Neural cell (in vitro differentiated cells): ENCODE measurements at places on chromosomes 6 and 20. TPM values are rescaled to one million over a fixed set of nuclear protein-coding genes. Genes with fewer than 3 reads are reported as not detected.

The TPD52L1 gene
- polyA plus RNA-seq = 8.9 and 9.2 TPM in 2 replicates

The SNX21 gene
- 7.2 and 14.8 TPM in 2 replicates for polyA plus RNA-seq

The GTSF1L gene
- not detected in 2 replicates for polyA plus RNA-seq

The ABT1 gene
- polyA plus RNA-seq = 22.4 and 26.1 TPM in 2 replicates

The SLC17A1 gene
- not detected in 2 replicates for polyA plus RNA-seq

The HLA-DRB5 gene
- not detected in 2 replicates for polyA plus RNA-seq

The RHAG gene
- not detected in 2 replicates for polyA plus RNA-seq

The SNAI1 gene
- 0.31 TPM in 1 of 2 replicates, not detected in the other for polyA plus RNA-seq

The KCNK16 gene
- polyA plus RNA-seq = not detected in 2 replicates

The CFAP61 gene
- 0.42 TPM in 1 of 2 replicates, not detected in the other for polyA plus RNA-seq

The AVP gene
- not detected in 2 replicates for polyA plus RNA-seq

The FOXQ1 gene
- not detected in 2 replicates for polyA plus RNA-seq

The VWA7 gene
- polyA plus RNA-seq = 5.3 and 5.7 TPM in 2 replicates

The F13A1 gene
- polyA plus RNA-seq = not detected in 2 replicates

The FAM135A gene
- 24.0 and 31.4 TPM in 2 replicates for polyA plus RNA-seq

The WFDC9 gene
- polyA plus RNA-seq = not detected in 2 replicates

The C6orf15 gene
- polyA plus RNA-seq = not detected in 2 replicates

The STXBP5 gene
- 44.8 and 56.4 TPM in 2 replicates for polyA plus RNA-seq

The CALHM5 gene
- 0.07 TPM in 1 of 2 replicates, not detected in the other for polyA plus RNA-seq

The SMIM13 gene
- 47.5 and 51.0 TPM in 2 replicates for polyA plus RNA-seq

The PROCR gene
- polyA plus RNA-seq = 0.30 TPM in 1 of 2 replicates, not detected in the other

The MDFI gene
- polyA plus RNA-seq = 42.5 and 42.8 TPM in 2 replicates

The HLA-DRA gene
- polyA plus RNA-seq = not detected in 2 replicates

The EEF1A2 gene
- 208 and 260 TPM in 2 replicates for polyA plus RNA-seq

The SH3BGRL2 gene
- 22.7 and 25.3 TPM in 2 replicates for polyA plus RNA-seq

The HMGCLL1 gene
- 54.2 and 59.7 TPM in 2 replicates for polyA plus RNA-seq

The OPRM1 gene
- 1.5 and 1.9 TPM in 2 replicates for polyA plus RNA-seq

The LRRC73 gene
- polyA plus RNA-seq = 4.7 and 6.9 TPM in 2 replicates

The ERMARD gene
- polyA plus RNA-seq = 39.1 and 51.2 TPM in 2 replicates

The BTN1A1 gene
- not detected in 2 replicates for polyA plus RNA-seq

The CGAS gene
- 0.10 and 0.53 TPM in 2 replicates for polyA plus RNA-seq

The COL10A1 gene
- not detected in 2 replicates for polyA plus RNA-seq

The SLC32A1 gene
- polyA plus RNA-seq = 36.2 and 40.0 TPM in 2 replicates

The CGA gene
- polyA plus RNA-seq = not detected in 2 replicates

The USP49 gene
- polyA plus RNA-seq = 23.5 and 24.2 TPM in 2 replicates
